ENCODE measurements at places on chromosomes 5 and 9. TPM values are rescaled to one million over a fixed set of nuclear protein-coding genes. Genes with fewer than 3 reads are reported as not detected.

STPG3 gene
- not detected for total RNA-seq

TLX3 gene
- not detected for total RNA-seq

DNA sequence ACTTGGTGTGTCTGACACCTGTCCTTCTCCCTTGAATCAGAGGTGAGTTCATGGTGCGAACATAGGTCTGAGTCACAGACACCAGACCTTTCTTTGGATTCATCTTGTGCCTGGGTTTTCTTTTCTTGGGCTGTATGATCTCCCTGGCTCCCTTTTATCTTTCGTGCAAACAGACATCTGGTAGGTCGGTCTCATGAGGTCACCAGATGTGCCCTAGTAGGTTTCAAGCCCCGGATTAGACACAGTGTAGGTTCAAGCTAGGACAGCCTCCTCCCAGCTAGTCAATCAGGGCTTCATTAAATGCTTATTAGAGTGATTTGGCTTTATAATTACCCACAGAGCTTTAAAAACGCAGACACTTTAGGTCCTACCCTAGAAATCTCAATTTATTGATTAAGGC is 106.0 kb upstream of the MYO10 start:
- no peak for DNase-seq
- peaks cover 1% of the 10 kb centered on the region for H3K4me1 ChIP-seq
- no peak overlapping the region for H3K4me3 ChIP-seq
- no peaks in the 10 kb centered on the region for H3K27me3 ChIP-seq
- H3K27ac ChIP-seq = no peak overlapping the region

DNA sequence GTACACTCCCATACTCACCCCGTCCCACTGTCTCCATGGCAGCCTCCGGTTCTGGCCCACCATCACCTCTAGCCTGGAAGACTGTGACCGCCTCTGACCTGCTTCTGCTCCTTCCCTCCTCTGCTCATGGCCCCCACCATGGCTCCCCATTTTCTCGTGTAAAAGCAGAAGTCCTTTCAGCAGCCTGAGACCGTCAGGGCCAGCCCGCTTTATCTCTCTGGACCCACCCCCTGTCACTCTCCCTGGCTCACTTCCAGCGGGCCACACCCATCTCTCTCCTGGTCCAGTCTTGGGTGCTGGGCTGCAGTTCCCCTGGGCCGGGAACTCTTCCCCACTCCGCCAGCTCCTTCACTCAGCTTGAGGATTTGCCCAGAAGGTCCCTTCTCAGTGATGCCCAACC is 96.0 kb upstream of the RUFY1 start:
- no peaks in the 10 kb centered on the region for H3K36me3 ChIP-seq
- no peak overlapping the region for H3K4me3 ChIP-seq
- H3K27ac ChIP-seq = no peak overlapping the region
- H3K4me1 ChIP-seq = peaks cover 1% of the 10 kb centered on the region

- no peaks in the 10 kb centered on the region for H3K4me1 ChIP-seq
- no peak for DNase-seq
- no peak overlapping the region for H3K27ac ChIP-seq
- no peak overlapping the region for H3K4me3 ChIP-seq
- no peaks in the 10 kb centered on the region for H3K36me3 ChIP-seq
Measured at GRCh38 chr5:176870110-176870591, 29.0 kb downstream of the HK3 start.

GRCh38 chr9:136438548-136439480 is 831 bp downstream of the INPP5E start:
- peak overlapping the region; percentile 89 for H3K4me3 ChIP-seq
- peaks cover 13% of the 10 kb centered on the region for H3K4me1 ChIP-seq
- H3K27me3 ChIP-seq = no peaks in the 10 kb centered on the region
- H3K36me3 ChIP-seq = no peaks in the 10 kb centered on the region
- no peak for DNase-seq
- H3K27ac ChIP-seq = peak overlapping the region; percentile 7

DNA sequence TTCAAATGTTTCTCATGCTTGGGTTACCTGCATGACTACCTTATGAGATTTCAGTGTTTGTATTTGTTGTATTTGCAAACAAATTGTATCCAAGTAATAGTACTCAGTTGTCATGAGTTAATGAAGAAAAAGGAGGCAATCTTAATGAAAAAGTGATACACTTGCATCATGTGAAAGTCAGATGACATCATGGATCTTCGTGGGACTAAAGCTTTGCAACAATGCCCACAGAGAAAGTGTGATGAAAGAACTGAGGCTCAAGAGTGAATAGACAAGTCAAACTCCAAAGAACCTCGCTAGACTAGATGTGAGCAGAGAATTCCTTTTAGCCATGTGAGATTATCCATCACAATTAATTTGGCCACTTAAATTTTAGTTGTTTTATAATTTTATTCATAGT is 75.4 kb upstream of the ADRB2 start:
- H3K27me3 ChIP-seq = no peaks in the 10 kb centered on the region
- H3K36me3 ChIP-seq = no peaks in the 10 kb centered on the region
- DNase-seq = no peak
- no peak overlapping the region for H3K27ac ChIP-seq

PTGR1 gene
- 31.5 TPM for total RNA-seq

DNA sequence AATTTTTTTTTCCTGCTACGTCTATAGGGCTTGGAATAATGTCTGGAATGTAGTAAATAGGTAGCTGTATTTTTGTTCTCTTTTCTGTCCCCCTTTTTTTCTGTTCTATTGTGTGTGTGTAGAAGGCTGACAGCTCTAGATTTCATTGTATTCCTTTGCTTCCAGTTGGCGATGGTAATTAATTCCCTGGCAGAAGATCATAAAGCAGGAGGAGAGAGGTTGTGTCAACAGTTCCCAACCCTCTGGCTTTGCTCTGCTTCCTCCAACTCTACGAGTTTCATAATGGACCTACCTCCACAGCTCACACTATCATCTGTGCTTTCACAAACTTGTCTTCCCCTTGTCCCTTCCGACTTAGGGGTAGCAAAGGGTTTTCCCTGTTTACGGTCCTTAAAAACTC is 117.9 kb upstream of the CDH18 start:
- H3K4me3 ChIP-seq = no peak overlapping the region
- H3K27me3 ChIP-seq = no peaks in the 10 kb centered on the region
- H3K36me3 ChIP-seq = no peaks in the 10 kb centered on the region
- no peaks in the 10 kb centered on the region for H3K4me1 ChIP-seq

SOWAHA gene
- total RNA-seq = 0.63 TPM

Data from ovary (tissue), 10 donors.